ENCODE measurements at places on chromosomes 12 and 14.

GRCh38 chr14:78595797-78596196, 425.6 kb downstream of the NRXN3 start:
- DNase-seq: peak; percentile 16

GRCh38 chr14:76203086-76204001, 51.6 kb downstream of the GPATCH2L start:
- DNase-seq: no peak

GRCh38 chr14:33375196-33375595, 436.5 kb downstream of the NPAS3 start:
- DNase-seq: no peak

GRCh38 chr14:81268016-81268416, 47.3 kb upstream of the GTF2A1 start:
- DNase-seq: no peak

DNA sequence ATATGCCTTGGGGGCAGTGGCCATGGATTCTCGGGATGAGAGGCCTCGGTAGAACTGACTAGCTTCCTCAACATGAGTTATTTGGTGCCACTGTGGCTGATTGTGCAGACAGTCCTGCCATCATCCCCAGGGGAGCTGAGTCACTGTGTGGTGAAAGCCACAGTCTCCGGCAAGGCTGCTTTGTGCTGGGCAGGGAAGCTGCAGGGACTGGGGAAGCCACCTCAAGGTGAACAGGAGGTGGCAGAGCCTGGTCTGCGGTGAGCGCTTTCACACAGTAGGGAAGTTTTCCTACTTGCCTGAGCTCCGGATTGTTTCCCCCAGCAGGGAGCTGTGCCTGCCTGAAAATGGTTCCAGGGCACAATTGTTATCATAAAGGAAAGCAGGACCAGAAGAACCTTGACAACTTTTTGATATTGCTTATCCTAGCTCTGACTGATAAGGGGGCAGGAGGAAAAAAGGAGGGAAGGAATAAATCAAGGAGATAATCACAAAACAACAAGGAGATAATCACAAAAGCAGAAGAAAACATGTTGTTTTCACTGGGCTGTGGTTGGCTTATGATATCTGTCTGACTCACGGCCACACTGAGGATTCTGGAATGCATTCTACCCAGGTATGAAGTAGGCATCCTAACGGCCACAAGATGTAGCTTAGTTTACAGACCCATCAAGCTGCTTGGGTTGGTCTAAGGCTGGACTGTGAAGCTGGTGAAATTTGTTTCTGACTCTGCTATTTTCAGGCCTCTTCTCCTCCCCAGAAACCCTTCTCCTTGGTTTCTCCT, 32.2 kb upstream of the GNG2 start:
- peak; percentile 24 for DNase-seq

- DNase-seq: no peak
Observed at GRCh38 chr12:124446364-124446763, 121.0 kb downstream of the NCOR2 start.

GRCh38 chr12:21526053-21526452, at the start of gene SPX:
TSS of gene SPX (plus strand) at chr12:21526296. CDS start at chr12:21526473, 177 bp downstream.
- DNase-seq: peak; percentile 11
